ENCODE measurements at places on chromosomes 12 and 14.

GRCh38 chr12:92503971-92504593 lies 198.7 kb upstream of the PLEKHG7 start:
- DNase-seq: no peak

- no peak for DNase-seq
These were observed 8.4 kb downstream of the LRFN5 start for GRCh38 chr14:41615011-41615595.

DNA sequence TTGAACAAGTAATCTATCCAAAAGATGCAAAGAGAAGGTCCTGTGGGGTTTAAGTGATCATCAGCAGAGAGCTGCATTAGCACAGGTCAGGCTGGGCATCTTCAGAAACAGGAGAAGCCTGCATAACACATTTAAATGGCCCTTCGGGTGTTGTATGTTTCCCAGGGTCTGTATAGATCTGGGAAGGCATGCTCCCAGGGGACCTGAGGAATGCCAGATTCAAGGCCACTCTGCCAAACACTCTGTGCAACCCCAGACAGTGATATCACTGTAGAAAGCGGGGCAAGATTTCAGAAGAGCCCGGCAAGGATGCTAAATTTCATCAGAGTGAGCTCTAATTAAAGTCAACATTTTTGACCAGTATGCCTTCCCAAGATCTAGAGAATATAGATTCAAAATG lies 92.9 kb downstream of the ARMH4 start:
- no peak for DNase-seq

- no peak for DNase-seq
These were observed 33.8 kb downstream of the WBP11 start for GRCh38 chr12:14769466-14769968.
